Endodermal cell (in vitro differentiated cells): ENCODE measurements at places on chromosomes 13 and 19.

DNA sequence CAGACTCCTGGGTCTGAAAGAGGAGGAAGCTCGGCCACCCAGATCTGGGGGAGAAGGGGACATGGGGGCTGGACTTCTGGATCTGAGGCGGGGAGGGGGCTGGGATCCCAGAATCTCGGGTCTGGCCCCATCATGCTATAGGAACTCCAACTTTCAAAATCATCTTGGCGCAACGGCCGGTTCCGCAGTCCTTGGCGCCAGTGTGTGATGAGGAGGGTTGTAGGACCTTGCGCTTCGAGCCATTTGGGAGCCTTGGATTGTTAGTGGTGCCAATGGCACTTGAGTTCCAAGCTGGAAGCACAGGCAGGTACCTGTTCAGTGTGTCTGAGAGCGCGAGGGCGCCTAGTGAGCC, 324 bp downstream of the RUVBL2 start:
- DNase-seq: no peak

- DNase-seq: no peak
Measured at GRCh38 chr13:79803989-79804388, 323.0 kb downstream of the NDFIP2 start.

- peak; percentile 79 for DNase-seq
Measured at GRCh38 chr19:17499648-17500446, 11.6 kb upstream of the PGLS start.

GRCh38 chr13:39281539-39282150, 243.4 kb downstream of the NHLRC3 start:
- DNase-seq: no peak

- no peak for DNase-seq
Measured at GRCh38 chr19:55649268-55650125, 1.5 kb downstream of the CCDC106 start.

DNA sequence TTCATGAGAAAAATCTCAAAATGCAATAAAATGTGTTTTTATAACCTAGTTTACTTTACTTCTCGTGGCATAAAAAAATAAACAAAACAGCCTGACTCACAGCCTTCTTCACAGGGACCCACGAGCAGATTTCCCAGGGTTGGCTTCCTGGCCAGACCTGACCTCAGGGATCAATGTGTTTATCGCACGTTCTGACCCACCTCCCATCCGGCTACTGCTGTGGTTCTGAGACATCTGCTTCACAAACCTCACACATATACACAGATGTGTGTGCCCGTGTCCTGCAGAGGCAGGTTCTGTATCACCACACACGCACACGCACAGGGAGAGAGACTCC, 118.3 kb downstream of the COL4A2 start:
- no peak for DNase-seq

DNA sequence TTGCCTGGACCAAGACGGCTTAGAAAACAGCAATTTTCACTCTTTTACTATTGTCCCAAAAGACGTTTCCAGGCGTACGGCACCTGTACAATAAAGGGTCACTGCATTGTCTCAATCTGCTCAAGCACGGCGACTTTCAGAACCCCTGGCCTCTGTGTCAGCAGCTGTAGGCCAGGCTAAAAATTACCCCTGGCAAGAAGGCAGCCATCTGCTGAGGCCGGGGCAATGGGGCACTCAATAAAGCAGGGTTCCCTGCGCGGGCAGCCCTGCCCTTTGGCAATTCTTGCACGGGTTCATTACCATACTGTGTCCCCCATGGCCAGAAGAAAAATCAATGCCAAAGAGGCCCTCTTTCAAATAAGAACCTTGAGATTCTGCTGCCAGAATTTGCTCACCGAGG, 52.1 kb downstream of the STK24 start:
- no peak for DNase-seq

- no peak for DNase-seq
Measured at GRCh38 chr13:39451860-39452301, 151.1 kb downstream of the LHFPL6 start.

DNA sequence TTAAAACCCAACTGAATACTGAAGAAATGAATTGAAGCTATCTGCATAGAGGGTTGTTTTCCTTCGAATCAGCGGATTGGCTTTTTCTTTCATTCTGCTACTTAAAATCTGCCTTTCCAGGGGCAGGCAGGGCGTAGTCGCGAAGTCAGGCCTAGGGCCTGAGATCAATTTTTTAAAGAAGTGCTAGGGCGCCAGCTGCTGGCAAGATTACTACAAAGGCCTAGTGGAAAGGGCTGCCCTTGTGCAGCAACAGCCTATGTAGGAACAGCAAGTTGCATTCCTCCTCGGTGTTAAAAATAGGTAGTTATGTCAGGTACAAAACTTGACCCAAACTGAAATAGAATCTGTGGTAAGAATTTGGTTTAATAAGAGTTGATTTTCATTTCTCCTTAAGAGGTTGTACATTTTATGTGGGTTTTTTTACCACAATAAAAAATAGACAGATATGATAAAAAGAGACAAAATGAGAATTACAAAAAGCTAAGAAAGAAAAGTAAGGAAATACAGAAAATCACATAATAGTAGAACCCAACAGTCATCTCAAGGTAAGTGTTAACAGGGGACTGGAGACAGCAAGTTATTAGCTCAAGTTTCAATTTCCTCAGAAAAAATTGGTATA, 9.5 kb upstream of the URAD start:
- peak; percentile 86 for DNase-seq
